ENCODE measurements at places on chromosomes 4 and X.
A peak's percentile ranks its signal among the peaks of the same experiment; 100 is the strongest.

- no peak for DNase-seq
Observed at GRCh38 chr4:30828264-30828926, 108.2 kb downstream of the PCDH7 start.

- DNase-seq: no peak
Observed at GRCh38 chr4:69156913-69157312, 57.6 kb downstream of the UGT2B11 start.

DNA sequence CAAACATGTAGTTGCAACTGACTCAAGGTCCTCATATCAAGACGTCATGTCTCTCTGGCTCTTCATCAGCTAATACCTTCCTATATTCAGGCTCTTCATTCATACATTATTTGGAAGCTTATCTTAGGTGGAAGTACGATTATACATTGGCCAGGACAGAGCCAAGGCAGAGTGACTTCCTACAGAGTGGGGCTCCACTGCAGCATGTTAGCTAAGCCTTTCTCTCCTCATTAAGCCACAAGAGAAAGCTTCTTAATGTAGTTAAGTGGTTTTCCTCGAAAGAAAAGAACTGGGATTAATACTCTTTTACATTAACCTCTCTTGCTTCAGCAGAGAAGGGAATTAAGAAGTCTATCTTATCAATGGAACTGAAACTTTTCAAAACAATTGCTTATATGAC lies 15.0 kb downstream of the C4orf33 start:
- DNase-seq: no peak

- peak; percentile 35 for DNase-seq
Observed at GRCh38 chr4:168221301-168221700, 97.3 kb downstream of the DDX60 start.

Data from kidney capillary endothelial cell (primary cell).